ENCODE measurements at places on chromosomes 16 and 17.
A peak's percentile ranks its signal among the peaks of the same experiment; 100 is the strongest.

- no peak overlapping the region for H3K4me3 ChIP-seq
- no peaks in the 10 kb centered on the region for H3K36me3 ChIP-seq
- no peaks in the 10 kb centered on the region for H3K27me3 ChIP-seq
- DNase-seq = no peak
These were observed 185.9 kb downstream of the KCNJ2 start for GRCh38 chr17:70355185-70355584.

- H3K4me3 ChIP-seq = no peak overlapping the region
- no peaks in the 10 kb centered on the region for H3K27me3 ChIP-seq
- H3K27ac ChIP-seq = peak overlapping the region; percentile 63
- H3K36me3 ChIP-seq = peaks cover 3% of the 10 kb centered on the region
These were observed 4.7 kb upstream of the IGSF6 start for GRCh38 chr16:21656795-21657768.

- H3K4me3 ChIP-seq = no peak overlapping the region
- no peak for DNase-seq
- peaks cover 3% of the 10 kb centered on the region for H3K4me1 ChIP-seq
These were observed 2.9 kb downstream of the CRHR1 start for GRCh38 chr17:45787044-45787443.

GRCh38 chr17:77898521-77899434, 59.7 kb upstream of the TNRC6C start:
- H3K27me3 ChIP-seq = peaks cover 10% of the 10 kb centered on the region
- no peak for DNase-seq
- peaks cover 5% of the 10 kb centered on the region for H3K4me1 ChIP-seq
- H3K4me3 ChIP-seq = no peak overlapping the region
- H3K36me3 ChIP-seq = no peaks in the 10 kb centered on the region

GRCh38 chr17:73175962-73176565, 11.3 kb downstream of the SSTR2 start:
- H3K27me3 ChIP-seq = no peaks in the 10 kb centered on the region
- no peak overlapping the region for H3K4me3 ChIP-seq
- H3K27ac ChIP-seq = no peak overlapping the region

DNA sequence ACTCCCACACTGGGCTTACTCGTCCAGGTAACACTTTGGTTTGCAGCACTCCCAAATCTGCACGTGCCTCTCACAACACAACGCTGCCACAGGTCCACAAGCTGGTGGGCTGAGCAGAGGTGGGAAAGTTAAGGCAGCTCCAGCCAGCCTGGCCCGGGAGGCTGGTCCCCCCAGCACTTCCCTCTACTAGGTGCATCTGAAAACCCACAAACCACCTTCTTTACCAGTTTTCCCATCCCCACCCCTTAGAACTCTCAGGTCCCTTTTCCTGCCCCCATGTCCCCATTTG, 1.4 kb upstream of the GAA start:
- peaks cover 4% of the 10 kb centered on the region for H3K27me3 ChIP-seq
- DNase-seq = no peak
- H3K27ac ChIP-seq = no peak overlapping the region
- H3K4me1 ChIP-seq = peaks cover 24% of the 10 kb centered on the region
- no peaks in the 10 kb centered on the region for H3K36me3 ChIP-seq
- peak overlapping the region; percentile 75 for H3K4me3 ChIP-seq

- no peak overlapping the region for H3K27ac ChIP-seq
- H3K4me3 ChIP-seq = no peak overlapping the region
- no peaks in the 10 kb centered on the region for H3K4me1 ChIP-seq
- H3K36me3 ChIP-seq = peaks cover 43% of the 10 kb centered on the region
- no peak for DNase-seq
These were observed 2.6 kb upstream of the SOX15 start for GRCh38 chr17:7592422-7593021.

GRCh38 chr17:40106760-40107521, 6.6 kb upstream of the NR1D1 start:
- peaks cover 79% of the 10 kb centered on the region for H3K4me1 ChIP-seq
- no peak overlapping the region for H3K4me3 ChIP-seq
- no peaks in the 10 kb centered on the region for H3K27me3 ChIP-seq
- DNase-seq = no peak

- H3K36me3 ChIP-seq = no peaks in the 10 kb centered on the region
- H3K27me3 ChIP-seq = no peaks in the 10 kb centered on the region
- H3K27ac ChIP-seq = no peak overlapping the region
- no peak for DNase-seq
- H3K4me1 ChIP-seq = no peaks in the 10 kb centered on the region
These were observed 183.2 kb downstream of the CYB561 start for GRCh38 chr17:63262751-63263476.

GRCh38 chr17:41666237-41666641, 22.4 kb upstream of the EIF1 start:
- peak overlapping the region; percentile 71 for H3K4me3 ChIP-seq
- no peaks in the 10 kb centered on the region for H3K36me3 ChIP-seq
- peaks cover 13% of the 10 kb centered on the region for H3K27me3 ChIP-seq
- peak; percentile 77 for DNase-seq
- H3K4me1 ChIP-seq = peaks cover 48% of the 10 kb centered on the region

GRCh38 chr16:59432896-59433295, 698.8 kb upstream of the GOT2 start:
- no peak overlapping the region for H3K4me3 ChIP-seq
- H3K27me3 ChIP-seq = no peaks in the 10 kb centered on the region
- no peaks in the 10 kb centered on the region for H3K4me1 ChIP-seq
- H3K36me3 ChIP-seq = no peaks in the 10 kb centered on the region
- DNase-seq = no peak

- no peak overlapping the region for H3K27ac ChIP-seq
- H3K4me3 ChIP-seq = no peak overlapping the region
These were observed 27.0 kb upstream of the MMD start for GRCh38 chr17:55448681-55449080.

DNA sequence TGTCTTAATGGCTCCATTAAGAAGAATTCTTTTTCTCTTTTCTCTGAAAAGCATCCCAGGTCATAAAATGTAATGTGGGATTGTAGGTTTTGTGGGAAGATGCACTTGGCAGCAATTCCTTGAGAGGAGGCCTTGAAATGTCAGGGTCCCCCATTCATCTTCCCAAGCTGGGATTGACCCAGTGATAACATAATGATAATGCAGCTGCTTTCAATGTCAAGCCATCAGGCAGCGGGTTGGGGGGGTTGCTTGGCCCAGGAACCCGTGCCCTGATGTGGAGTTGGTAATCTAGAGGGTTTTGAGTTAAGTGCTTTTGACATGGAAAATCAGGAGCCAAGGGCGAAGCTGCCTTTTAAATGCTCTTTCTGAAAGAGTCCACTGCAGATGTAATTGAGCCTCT, 484.0 kb downstream of the WWOX start:
- H3K4me1 ChIP-seq = no peaks in the 10 kb centered on the region
- no peak overlapping the region for H3K27ac ChIP-seq
- no peaks in the 10 kb centered on the region for H3K27me3 ChIP-seq
- no peak overlapping the region for H3K4me3 ChIP-seq
- no peaks in the 10 kb centered on the region for H3K36me3 ChIP-seq
- DNase-seq = no peak

- no peaks in the 10 kb centered on the region for H3K4me1 ChIP-seq
- peaks cover 5% of the 10 kb centered on the region for H3K36me3 ChIP-seq
- no peak overlapping the region for H3K4me3 ChIP-seq
- H3K27me3 ChIP-seq = no peaks in the 10 kb centered on the region
- no peak overlapping the region for H3K27ac ChIP-seq
- DNase-seq = no peak
These were observed 30.3 kb upstream of the CDH15 start for GRCh38 chr16:89140981-89141883.

DNA sequence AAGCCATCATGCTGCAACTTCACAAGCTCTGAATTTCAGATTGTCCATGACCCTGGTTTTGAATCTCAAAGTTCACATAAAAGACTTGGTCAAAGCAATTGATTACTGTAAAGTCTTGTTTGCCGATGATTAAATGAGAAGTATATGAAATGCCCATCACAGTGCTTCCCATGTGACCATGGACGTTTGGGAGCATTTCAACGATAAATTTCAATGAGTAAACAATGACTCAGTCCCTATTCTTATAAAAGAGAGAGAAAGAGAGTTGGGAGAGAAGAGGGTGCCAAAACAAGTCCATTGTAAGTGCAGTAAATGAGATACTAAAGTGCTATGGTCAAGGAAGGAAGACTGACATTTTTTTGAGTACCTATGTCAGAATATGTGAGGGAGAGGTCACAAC, 276.9 kb downstream of the SOX9 start:
- no peak for DNase-seq
- no peaks in the 10 kb centered on the region for H3K27me3 ChIP-seq
- no peak overlapping the region for H3K4me3 ChIP-seq
- H3K27ac ChIP-seq = no peak overlapping the region
- no peaks in the 10 kb centered on the region for H3K36me3 ChIP-seq

DNA sequence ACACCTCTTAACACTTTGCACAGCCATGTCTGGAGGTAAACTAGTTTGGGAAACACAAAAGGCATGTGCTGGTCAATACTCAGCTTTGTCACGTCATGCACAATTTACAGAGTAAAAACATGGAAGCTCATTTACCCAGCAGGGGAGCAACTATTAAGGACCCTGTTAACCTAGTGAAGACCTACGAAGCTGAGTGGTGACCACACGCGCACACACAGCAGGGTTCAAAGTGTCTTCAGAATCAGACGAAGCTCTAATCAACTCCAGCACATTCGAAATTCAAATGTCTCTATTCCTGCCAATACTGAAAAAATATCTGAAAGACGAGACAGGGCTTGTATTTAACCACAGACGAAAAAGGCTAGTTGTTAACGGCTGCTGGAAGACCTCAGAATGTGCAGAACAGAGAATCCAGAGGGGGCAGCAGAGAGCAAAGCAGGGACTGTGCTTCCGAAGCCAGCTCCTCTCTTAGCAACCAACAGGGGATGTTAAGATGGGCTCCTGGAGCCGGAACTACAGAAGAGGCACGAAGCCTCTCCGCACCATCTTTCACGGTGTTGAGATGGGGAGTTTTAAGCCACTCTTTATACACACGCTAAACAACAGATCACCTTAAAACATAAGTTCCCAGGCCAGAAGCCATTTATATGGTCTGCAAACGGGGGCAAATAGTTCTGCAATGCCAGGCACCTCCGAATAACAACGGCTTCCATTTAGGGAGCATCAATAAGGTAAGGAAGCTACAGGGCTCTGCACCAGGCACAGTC, 45.7 kb downstream of the CMTM4 start:
- H3K36me3 ChIP-seq = no peaks in the 10 kb centered on the region
- peak overlapping the region; percentile 7 for H3K27ac ChIP-seq
- peaks cover 18% of the 10 kb centered on the region for H3K4me1 ChIP-seq
- peak overlapping the region; percentile 43 for H3K4me3 ChIP-seq
- peak; percentile 91 for DNase-seq

DNA sequence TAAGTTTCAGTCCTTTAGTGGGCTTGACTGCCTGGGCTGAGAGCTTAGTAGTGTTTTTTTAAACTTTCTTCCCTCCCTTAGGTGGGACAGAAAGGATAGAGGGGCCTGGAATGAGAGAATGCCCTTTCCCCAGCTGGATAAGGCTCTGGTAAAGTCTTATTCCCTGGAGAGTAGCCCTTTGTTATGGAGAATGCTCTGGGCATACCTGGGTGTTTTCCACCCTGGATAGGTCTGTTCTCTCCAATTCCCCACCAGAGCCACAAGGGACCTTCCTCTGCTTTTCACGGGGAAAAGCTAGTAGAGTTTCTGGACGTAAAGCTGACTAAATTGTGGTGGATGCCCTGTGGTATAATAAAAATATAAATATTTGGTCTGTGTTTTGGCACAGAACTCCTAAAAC, 164.1 kb downstream of the HS3ST4 start:
- no peaks in the 10 kb centered on the region for H3K36me3 ChIP-seq
- H3K27ac ChIP-seq = no peak overlapping the region
- DNase-seq = no peak
- peaks cover 5% of the 10 kb centered on the region for H3K27me3 ChIP-seq
- no peaks in the 10 kb centered on the region for H3K4me1 ChIP-seq

DNA sequence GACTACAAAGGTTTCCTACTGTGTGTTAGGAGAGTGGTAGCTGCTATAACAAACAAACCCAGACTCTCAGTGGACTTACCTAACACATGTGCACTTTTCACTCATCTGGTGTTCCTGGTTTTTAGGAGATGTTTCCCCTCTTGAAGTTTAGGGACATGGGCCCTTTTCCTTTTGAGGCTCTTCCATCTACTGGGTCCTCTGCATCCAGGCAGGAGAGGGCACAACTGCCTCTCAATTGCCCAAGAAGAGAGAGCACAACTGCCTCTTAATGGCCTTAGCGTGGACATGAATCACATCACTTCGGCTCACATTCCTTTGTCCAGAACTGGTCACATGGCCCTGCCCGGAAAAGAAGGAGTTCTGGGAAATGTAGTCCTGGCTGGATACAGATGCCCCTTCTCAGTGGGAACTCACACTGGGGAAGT, 9.8 kb upstream of the TNRC6C start:
- no peaks in the 10 kb centered on the region for H3K36me3 ChIP-seq
- H3K27me3 ChIP-seq = peaks cover 44% of the 10 kb centered on the region
- no peak overlapping the region for H3K27ac ChIP-seq
- no peak for DNase-seq
- peaks cover 6% of the 10 kb centered on the region for H3K4me1 ChIP-seq

GRCh38 chr16:50021544-50021943, 3.5 kb upstream of the CNEP1R1 start:
- no peak overlapping the region for H3K27ac ChIP-seq
- DNase-seq = no peak
- peaks cover 10% of the 10 kb centered on the region for H3K4me1 ChIP-seq

GRCh38 chr16:10280262-10281170, 98.3 kb upstream of the GRIN2A start:
- no peak overlapping the region for H3K27ac ChIP-seq
- H3K36me3 ChIP-seq = peaks cover 12% of the 10 kb centered on the region
- DNase-seq = no peak
- no peak overlapping the region for H3K4me3 ChIP-seq
- H3K27me3 ChIP-seq = no peaks in the 10 kb centered on the region

DNA sequence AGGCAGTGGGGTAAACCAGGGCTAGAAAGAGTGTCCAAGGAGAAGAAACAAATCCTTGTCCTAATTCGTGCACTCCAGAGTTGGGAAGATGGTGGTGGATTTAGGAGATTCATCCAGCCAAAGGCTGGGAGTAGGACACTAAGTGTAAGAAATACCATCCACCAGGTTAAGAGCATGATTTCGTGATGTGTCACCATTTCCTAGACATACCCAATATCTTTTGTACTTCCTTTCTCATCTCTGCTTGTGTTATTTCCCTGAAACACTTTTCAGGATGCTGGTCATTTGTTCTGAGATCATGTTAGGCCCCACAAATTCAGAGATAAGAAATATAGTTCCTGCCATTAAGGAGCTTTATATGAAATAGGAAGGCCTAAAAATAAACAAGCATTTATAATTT, 106.3 kb upstream of the HLF start:
- DNase-seq = no peak
- no peak overlapping the region for H3K27ac ChIP-seq
- no peaks in the 10 kb centered on the region for H3K36me3 ChIP-seq
- no peaks in the 10 kb centered on the region for H3K27me3 ChIP-seq
- peaks cover 17% of the 10 kb centered on the region for H3K4me1 ChIP-seq
- H3K4me3 ChIP-seq = no peak overlapping the region

- peak overlapping the region; percentile 87 for H3K27ac ChIP-seq
- no peaks in the 10 kb centered on the region for H3K27me3 ChIP-seq
- H3K4me3 ChIP-seq = peak overlapping the region; percentile 82
- H3K36me3 ChIP-seq = peaks cover 15% of the 10 kb centered on the region
- H3K4me1 ChIP-seq = peaks cover 39% of the 10 kb centered on the region
- no peak for DNase-seq
These were observed 1.1 kb downstream of the MAPK3 start for GRCh38 chr16:30121741-30122571.
